Left renal pelvis (tissue), 4 donors: ENCODE measurements at places on chromosomes 2 and 18. TPM values are rescaled to one million over a fixed set of nuclear protein-coding genes. Genes with fewer than 3 reads are reported as not detected.

The ZNF236 gene
- polyA plus RNA-seq, result 11.3 TPM

DNA sequence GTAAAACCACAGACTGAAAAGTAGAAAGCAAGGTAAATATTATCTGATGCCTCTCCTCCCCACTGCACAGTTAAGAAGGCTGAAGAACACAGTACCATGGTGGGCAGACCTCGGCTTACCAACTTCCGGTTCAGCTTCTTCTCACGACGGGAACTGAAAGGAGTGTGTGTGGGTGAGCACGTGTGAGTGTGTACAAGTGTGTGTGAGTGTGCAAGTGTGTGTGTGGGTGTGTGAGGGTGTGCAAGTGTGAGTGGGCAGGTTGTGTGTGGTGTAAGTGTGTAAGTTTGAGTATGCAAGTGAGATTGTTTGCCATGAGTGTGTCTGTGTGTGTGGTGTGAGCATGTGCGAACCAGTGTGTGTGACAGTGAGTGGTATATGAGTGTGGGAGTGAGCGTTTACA is 103.5 kb downstream of the ADD2 start:
- DNase-seq, result no peak

GRCh38 chr2:200852605-200853004 is 11.9 kb downstream of the CLK1 start:
- no peak for DNase-seq

GRCh38 chr2:238099714-238100048 is 459 bp upstream of the ESPNL start:
- DNase-seq, result no peak

DNA sequence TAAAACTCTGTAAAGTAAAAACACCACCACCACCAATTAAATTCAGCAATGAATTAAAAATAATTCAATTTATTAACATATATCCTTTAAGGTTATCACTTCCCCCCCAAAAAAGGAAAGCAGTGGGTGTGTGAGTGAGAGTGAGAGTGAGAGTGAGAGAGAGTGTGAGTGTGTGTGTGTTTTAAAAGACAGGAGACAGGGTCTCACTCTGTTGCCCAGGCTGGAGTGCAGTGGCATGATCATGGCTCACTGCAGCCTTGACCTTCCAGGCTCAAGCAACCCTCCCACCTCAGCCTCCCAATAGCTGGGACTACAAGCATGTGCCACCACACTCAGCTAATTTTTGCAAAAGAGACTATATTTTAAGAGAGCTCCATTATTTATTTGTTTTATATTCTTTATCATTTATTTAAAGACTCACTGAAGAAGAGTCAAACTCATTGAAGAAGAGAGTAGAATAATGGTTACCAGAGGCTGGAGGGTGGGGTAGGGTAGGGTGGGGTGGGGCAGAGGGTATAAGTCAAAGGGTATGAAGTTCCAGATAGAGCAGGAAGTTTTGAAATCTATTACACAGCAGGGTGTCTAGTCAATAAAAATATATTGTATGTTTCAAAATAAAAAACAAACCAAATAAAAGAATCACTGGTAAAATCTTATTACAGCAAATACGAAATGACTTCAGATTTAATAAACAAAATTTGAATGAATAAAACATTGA is 121.6 kb downstream of the C2orf74 start:
- DNase-seq, result no peak

- DNase-seq, result no peak
Observed at GRCh38 chr2:177165721-177166711, 46.6 kb upstream of the HNRNPA3 start.

DNA sequence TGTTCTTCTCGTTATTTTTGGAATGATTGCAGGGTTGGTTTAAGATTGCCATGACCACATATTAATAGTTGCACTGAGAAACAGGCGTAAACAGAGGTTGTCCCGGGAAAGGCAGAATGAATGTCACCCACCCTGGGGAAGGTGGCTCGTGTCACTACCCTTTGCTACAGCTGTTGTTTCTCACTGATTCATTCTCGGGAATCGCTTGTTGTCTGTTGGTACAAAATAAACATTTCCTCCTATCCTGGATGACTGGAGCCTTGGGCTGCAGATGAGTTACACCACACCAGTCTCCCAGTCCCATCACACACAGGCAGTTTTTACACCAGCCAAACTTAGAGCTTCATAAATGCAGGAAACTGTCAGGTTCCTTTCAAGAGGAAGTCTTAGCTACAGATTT is 216.7 kb downstream of the GBX2 start:
- no peak for DNase-seq

The REG3G gene
- not detected for polyA plus RNA-seq

DNA sequence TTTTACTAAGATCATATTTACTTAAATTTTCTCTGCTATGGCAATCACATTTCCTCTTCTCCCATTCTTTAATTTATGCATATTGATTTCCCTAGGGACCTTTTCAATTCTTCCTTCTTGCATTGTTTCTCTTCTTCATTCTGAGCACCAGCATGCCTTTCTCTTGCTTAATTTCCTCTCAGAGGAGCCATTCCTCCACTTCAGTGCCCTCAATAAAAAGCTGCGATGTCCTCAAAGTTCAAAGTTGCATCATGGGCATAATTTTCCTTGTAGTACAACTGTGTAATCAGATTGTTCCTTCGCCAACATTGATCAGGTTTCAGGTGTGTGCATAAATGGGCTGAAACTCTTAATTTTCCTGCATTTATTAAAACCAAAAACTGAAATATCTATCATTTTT is 21.8 kb upstream of the CD226 start:
- DNase-seq, result no peak

DNA sequence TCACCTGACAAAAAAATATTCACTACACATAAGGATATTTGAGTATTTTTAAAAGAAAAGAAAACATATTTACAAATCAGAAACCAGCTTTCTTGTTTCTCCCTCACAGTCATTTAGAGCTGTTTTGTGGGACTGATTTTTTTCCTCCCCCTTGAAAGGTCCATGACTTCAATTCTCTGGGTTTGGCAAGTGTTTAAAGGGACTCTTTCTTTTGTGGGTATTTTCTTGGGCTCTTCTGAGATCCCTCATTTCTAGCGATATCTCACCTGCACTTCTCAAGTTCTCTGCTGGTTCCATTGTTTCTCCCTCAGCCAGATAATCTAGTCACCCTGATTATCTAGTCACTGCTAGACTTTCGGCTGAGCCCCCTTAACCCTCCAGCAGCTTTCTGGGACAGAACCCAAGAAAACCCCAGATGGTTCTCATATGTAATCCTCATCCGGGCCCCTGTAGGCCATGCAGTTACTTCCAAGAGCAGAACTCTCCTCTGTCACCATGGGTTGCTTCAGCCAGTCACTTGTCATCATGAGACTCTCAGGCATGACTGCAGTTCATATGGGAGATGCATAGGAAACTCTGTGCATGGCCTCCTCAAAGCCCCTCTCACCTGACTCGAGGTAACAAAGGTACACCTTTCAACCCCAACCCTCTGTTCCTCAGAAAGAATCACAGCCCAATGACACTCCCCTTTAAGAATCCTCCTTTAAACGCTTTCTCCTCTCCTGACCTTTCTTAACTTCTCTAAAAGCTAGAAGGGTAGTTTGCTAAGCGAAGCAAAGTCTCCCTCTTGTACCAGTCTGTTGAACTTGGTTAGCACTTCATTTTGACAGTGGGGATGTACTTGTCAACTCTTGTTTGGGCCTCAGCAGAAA is 36.7 kb upstream of the ITGA4 start:
- DNase-seq, result no peak

- no peak for DNase-seq
Observed at GRCh38 chr2:224890372-224890771, 151.9 kb downstream of the DOCK10 start.

GRCh38 chr2:55451699-55452098 is 32.0 kb upstream of the CCDC88A start:
- no peak for DNase-seq

The RRM2 gene
- 59.6 TPM for polyA plus RNA-seq

DNA sequence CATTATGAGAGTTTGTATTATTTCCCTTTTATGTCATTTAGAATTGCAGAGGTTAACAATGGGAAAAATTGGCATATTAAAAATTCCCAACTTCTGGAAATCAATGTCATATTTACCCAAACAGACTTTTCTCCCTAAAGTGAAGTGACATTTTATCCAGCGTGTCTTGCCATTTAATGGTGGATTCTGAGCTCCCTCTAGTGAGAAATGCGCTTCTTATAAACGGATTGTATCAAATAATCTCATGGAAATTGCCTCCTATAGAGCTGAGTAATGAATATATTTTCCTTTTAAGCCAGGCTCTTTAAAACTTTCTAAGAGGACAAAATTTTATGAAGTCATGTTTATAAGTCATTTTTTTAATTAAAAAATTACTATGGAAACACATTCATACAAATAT is 5.7 kb upstream of the GCFC2 start:
- DNase-seq, result no peak

The MLPH gene
- 0.94 TPM for polyA plus RNA-seq
